Stimulated activated CD8-positive, alpha-beta memory T cell treated with anti-CD3 and anti-CD28 coated beads, Interleukin-15, amount 100 ng/mL, for 4 hours (primary cell): ENCODE measurements at places on chromosomes 13 and 19.

DNA sequence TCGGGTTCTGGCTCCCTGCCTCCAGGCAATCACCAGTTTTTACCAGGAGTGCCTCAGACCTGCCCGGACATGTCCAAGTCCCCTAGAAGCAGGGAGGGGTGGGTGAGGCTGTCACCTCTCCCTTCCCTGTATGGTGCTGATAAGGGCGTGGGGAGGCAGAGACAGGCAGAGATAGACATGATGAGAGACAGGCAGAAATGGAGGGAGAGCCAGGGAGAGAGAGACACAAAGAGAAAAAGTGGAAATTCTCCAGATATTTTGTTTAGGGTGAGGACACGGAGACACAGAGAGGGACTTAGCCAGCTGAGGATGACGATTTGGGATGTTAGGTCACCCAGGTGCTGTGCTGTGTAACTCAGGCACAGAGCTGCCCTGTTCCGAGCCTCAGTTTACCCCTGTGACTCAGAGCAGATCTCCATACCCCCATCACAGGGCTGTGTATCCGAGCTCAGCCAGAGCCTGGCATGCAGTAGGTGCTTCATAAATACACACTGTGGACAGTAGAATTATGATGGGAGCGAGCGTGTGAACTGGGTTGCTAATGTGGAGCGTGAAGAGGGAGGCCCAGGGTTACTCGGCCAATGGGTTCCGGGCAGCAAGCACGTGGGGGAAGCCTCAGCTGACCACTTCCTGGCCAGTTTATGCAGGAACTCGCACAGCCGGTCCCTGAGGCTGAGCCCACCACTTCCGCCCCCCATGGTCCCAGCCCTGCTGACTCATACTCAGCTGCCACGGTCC is 11.9 kb upstream of the GDF15 start:
- peak; percentile 50 for DNase-seq

DNA sequence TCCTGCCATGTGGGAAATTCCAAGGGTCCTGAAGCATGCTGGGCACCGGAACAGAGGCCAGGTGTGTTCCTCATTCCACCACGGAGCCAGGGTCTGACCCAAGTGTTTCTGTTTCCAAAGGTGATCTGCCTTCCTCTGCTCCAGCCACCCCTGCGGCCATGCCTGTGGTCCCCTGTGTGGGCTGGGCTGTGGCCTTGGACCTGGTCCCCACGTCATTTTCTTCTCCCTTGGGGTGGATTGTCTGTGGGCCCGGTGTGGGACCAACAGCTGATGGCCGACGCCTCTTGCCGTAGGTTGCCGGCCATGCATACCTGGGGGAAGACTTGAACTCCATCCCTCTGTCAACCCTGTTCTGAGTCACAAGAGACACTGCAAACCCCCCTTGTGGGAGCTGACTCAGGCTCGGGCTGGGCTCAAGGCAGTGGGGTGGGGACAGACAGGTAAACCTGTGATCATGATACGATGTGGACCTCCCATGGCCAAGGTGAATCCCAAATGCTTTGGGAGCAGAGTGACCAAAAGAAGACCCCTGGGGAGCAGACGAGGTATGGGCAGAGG is 35.0 kb downstream of the ATP11A start:
- DNase-seq, result no peak

DNA sequence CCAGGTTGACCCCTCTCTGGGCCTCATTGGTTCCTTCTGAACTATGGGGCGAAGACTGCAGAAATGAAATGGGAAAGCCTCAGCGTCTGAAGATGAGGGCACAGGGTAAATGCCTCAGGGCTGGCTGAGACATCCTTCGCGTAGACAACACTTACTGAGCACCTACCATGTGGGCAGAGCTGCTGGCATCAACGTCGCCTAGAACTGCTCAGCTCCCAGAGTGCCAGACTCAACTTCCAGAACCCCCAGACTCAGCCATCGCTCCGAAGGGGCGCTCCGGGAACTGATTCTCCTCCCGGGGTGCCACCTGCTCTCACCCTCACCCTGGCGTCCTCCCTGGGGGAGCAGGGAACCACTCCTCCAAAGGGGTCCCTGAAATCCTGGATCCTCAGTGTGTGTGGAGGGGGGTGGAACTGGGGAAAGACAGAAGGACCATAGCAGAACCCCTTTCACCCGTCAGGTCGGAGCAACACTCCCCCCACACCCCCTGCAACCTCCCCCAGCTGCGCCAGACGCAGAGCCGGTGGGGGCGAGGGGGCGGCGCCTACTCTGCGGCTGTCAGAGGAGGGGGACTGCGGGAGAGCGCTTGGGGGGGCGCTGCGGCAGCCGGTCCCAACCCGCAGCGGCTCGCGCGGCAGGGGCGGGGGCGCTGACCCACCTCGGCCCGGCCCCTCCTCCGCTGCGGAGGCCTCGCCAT is 8.2 kb upstream of the NFIC start:
- DNase-seq, result no peak

DNA sequence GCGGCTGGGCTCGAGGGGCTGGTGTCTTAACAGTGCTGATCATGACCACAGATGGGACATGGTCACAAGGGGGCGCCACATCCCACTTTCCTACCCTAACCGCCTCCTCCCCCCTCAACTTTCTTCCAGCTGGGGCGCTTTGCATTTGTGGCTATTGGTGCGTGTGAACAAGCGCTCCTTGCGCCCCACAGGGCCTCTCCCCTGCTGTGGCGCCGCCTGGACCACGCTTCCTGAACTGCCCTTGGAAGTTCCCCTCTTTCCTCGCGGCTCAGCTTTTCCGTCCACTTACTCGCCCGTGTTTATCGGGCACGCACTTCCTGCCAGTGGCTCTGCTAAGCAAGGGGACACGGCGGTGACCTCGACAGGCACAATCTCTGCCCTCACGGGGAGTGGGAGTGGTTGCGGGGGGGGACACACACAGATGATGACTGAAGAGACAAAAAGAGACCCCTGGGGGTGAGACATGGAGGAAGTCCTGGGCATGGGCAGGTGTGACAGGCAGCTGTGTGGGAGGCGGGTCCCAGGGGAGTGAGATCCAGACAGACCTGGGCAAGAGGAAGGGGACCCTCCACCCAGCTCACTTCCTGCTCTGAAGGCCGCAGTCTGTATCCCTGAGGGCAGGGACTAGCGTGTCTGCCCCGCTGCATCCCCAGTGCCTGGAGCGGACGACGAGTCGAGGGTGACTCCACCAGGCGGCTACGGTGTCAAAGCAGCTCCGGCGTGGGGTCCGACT is 40.3 kb downstream of the ZNF787 start:
- DNase-seq, result peak; percentile 36

DNA sequence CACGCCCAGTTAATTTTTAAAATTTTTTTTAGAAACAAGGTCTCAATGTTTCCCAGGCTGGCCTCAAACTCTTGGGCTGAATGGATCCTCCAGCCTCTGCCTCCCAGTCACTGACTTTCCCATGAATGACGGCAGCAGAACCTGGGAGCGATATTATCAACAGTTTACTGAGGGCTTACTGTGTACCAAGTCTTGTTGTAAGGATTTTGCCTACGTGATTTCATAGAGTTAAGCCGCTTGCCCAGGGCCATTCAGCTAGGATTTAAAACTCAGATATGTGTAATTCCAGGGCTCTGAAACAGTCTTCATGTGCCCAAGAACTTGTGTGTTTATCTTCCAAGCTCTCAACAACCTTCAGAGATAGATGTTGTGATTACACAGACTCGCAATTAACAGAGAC is 6.0 kb upstream of the KXD1 start:
- no peak for DNase-seq

GRCh38 chr13:51041126-51041525 is 69.9 kb downstream of the C13orf42 start:
- DNase-seq, result no peak

GRCh38 chr19:45768655-45768983 is 433 bp downstream of the SIX5 start:
- no peak for DNase-seq

DNA sequence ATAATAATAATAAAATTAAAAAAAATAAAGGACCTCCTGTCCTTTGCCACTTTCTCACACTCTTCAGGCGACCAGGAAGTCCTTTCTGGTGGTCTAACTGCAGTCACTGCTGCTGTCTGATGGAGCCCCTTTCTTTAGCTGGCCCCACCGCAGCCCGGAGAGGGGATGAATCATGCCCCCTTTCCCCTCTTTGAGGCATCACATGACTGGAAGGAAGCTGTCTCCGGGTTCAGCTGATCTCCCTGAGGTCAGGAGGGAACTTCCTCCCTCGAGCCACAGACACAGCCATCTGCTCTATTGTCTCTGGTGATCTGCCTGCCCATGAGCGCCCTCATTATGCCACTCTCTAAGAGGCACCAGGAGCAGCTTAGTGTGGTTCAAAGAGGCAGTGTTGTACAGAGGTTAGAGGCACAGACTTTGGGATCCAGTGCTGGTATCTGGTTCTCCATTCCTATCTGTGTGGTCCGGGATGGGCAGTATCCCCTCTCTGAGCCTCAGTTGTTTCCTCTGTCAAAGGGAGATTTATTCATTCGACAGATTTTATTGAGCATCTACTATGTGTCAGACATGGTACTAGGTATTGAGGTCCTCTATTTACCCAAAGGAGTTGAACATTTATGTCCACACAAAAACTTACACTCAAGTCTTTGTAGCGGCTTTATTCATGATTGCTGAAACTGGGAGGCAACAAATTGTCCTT is 30.0 kb downstream of the VAV1 start:
- peak; percentile 70 for DNase-seq

- DNase-seq, result no peak
Measured at GRCh38 chr13:39036212-39036611, 1.7 kb downstream of the PROSER1 start.

DNA sequence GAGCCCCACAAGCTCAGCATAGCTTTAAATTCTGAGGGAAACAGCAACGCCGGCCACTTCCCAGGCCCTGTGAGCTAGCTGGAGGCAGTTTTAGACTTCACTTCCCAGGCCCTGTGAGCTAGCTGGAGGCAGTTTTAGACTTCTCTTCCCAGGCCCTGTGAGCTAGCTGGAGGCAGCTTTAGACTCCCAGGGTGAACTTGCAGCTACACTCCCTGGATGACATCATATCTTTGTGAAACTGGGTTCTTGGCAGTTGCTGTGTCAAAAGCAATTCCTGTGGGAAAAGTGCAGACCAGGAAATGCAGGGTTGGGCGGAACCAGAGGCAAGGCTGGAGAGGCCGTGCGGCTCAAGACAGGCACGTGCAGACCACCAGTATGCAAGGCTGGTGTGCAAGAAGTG is 12.7 kb downstream of the SOX1 start:
- no peak for DNase-seq

DNA sequence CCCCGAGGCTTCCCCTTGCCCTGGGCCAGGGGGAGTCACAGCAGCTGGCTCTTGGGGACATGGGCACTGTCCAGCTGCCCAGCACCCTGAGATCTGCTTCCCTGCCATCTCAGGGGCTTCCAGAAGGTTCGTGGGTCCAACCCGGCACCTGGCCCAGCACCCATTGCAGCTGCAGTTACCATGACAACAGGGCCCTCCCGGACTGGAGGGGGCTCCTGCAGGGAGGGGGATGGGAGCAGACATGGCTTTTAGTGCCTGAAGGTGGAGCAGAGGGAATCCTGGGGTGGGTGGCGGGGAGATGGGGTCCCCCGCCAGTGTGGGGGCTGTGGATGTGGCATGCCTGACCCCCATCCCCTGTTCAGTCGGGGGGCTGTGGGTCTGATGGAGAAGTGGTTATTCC is 14.7 kb downstream of the PIN1 start:
- DNase-seq, result no peak
